ENCODE measurements at places on chromosomes 3 and 15.

DNA sequence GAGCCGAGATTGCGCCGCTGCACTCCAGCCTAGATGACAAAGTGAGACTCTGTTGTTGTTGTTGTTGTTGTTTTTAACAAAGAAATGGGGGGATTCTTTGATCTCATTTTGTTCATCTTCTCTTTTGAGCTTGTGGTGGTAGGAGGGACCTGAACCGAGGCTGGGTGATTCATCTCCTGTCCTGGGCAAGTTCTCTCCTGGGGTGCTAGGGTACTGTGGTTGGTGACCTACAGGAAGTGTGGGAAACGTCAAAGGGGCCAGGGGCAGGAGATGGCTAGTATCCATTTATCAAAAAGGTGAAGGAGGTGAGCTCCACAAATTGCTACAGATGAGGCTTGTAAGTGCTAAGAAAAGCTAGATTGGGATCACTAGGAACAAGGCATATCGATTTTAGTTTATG is 14.3 kb downstream of the PPCDC start:
- DNase-seq = no peak

DNA sequence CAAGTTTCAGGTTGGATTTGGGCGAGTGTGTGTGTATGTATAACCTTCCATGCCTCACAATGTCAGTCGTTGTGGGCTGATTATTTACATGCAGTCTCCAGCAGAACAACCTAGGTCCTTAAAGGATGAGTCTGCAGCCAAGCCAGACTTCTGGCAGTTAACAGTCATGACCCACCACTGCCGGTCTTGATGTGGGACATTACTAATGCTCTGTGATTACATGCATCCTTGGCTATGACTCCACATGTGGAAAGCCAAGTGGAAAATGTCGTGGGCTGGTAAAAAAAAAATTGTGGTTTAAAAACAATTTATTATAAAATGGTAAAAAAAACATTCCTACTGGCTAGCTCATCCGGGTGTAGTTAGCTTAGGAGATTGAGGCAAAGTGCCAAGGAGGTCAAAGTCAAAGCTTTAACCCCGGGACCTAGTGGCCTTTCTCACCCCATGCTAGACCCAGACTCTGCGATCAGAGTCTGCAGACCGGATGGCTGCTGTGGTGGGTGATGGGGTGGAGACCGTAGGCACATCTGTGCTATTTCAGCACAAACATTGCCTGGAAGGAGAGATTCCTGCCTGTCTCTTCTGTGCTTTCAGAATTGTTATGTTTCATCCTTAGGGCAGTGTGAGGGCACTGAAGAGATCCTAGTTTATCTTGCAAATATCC is 6.8 kb downstream of the RARRES1 start:
- no peak for DNase-seq

GRCh38 chr3:144189044-144189443 is 217.4 kb downstream of the DIPK2A start:
- DNase-seq = no peak

GRCh38 chr3:173135059-173135458 is 6.0 kb downstream of the SPATA16 start:
- no peak for DNase-seq

DNA sequence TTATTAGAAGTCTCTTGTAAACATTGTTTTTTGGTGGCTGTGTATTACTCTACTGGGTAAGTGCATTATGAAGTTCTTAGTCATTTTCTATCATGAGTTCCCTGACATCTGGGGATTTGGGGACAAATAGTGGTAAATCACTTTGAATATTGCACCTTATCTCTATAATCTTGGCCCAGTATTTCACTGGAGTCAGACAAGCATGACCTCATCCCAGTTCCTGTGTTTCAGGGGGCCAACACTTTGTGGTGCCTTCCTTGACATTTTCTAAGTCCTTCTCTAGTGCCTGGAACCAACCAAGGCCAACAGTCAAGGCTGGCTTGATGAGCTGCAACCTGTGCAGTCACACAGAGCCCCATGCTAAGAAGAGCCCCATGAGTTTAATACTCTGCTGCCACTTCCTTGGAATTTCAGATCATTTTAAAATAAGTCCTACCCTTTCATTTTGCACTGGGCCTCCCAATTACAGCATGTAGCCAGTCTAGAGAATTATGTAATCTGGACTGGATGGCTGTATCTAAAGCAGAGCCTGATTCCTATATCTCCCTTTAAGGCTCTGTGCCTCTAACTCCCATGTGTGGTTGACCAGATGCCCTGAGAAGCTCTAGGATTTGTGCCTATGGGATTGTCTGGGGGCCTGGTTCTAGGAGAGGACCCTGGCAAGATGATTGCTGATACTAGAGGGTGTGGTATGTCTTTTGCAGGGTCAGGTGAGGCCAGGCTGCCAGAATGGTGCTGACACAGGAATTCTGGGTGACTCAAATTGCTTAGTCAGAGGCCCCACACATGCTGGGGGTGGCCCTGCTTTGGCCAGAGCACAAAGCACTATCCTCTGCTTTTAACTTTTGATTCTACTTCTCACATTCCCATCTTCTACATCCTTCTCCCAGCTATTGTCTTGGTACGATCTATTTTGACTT is 319.6 kb upstream of the TBC1D5 start:
- DNase-seq = no peak

DNA sequence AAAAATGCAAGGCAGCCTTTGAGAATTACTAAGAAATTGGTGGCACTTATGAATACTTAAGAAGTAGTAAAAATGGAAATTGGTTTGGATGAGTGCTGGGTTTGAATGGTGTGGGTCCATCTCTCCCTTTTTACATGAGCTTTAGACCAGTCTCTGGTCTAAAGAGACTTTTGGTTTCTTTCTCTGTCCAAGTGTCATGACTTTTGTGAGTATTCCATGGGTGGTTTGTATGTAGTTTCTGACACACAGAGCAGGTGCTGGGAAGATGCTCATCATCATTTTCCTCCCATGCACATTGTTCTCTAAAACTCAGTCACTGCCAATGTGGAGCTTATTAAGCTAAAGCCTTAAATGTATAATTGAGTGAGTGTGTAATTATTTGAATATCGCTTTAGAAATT is 63.5 kb downstream of the KAT2B start:
- no peak for DNase-seq

DNA sequence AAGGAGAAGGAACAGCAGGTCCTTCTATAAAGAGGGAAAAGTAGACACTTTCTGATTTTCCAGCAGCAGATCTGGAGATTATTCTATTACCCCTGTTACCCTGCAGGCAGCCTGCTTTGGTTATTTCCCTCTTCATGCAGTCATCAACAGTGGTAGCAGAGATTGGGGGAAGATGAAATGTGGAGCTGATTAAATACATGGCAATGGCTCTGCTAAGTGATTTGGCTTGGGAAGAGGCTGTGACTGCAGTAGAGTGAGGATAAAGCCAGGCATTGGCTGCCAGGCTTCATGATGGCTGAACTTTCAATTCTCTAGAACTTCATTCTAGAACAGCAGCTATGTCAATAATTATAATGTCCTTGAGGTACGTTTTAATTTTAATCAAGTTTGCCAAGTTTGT is 29.1 kb downstream of the PTX3 start:
- DNase-seq = no peak

- DNase-seq = peak; percentile 60
These were observed 6.8 kb upstream of the PDCD6IP start for GRCh38 chr3:33791477-33792166.

DNA sequence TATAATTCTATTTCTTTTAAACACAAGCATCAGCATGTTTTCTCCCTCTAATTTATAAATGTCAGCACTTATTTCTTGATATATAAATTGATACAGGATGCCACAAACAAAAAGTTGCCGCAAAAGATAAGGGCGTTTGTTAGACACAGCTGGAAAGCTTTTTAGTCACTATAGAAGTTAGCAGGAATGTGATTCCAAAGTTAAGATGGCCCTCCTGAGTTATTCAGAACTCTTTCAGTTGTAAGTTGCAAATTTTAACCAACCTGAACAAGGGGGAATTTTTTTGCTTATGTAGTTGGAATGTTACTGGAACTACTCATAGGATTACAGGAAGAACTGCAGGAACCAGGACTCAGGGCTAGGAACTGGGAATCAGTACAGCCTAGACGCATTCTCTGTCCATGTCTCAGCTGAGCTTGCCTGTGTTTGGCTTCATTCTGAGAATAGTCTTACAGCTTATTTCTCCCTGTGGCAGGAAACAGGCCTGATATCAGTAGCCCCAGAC is 166.3 kb downstream of the VGLL4 start:
- peak; percentile 76 for DNase-seq

DNA sequence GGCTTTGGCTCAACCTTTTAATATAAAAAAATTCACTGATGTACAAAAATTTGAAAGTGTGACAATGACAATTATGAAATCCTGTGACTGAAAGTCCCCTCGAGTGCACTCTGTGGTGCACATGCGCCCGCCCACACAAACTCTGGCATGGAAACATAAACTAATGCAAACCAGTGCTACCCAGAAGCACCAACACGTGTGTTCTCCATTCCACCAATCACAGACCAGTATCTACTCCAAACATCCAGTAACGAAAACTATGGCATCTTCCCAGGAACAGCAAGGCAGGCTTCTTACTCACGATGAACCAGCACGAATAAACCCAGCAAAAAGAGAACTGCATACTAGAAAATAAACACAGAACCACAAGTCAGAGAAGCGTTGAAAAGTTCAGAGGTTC is 11.7 kb upstream of the NMB start:
- DNase-seq = no peak

DNA sequence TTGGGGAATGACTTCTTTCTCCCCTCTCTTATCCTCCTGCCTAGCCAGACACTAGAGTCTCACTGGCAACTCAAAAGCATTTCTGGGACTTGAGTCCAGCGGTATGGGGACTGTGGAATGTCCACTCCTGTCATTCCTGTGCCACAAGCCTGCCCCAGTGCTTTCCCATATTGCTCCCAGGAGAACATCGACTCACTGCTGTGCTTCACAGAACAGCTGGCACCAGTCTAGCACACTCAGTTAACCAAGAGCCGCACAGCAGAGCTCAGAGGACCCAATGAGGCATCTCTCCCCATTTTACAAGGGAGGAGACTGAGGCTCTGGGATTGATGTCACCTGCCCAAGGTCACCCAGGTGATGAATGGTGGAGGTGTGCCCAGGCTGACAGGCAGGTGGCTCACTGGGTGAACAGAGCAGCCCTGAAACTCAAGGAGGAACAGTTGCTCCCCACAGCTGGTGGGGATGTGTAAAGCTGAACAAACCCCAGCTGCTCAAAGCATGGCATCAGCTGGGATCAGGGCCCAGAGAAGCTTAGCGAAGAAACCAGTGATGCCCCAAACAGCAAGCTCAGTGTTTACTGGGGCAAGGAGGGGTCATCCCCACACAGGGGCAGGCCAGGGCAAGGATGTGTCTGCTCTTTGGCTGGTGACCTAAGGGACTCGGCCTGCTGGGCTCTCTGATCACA is 35.4 kb upstream of the DUSP7 start:
- DNase-seq = no peak
